ENCODE measurements at places on chromosomes 6 and 20.

GRCh38 chr6:20427856-20428255 is 26.2 kb downstream of the E2F3 start:
- no peak for DNase-seq

DNA sequence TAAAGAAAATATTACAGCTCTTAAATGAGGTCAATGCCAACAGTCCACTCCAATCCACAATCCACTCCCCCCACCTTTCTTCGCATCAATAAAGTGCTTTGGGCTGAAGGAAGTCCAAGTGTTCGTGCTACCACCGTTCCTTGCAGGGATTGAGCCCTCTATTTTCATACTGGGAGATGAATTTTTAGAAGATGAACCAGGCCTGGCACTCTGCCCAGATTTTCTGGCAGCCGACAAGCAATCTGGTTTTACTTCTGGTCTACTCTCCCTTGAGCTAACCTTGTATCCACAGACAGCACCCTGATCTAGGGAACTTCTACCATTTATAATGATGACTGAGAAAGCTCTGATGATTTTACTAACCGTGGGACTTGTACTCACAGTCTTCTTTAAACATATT is 72.3 kb downstream of the BTBD9 start:
- peak; percentile 84 for DNase-seq

DNA sequence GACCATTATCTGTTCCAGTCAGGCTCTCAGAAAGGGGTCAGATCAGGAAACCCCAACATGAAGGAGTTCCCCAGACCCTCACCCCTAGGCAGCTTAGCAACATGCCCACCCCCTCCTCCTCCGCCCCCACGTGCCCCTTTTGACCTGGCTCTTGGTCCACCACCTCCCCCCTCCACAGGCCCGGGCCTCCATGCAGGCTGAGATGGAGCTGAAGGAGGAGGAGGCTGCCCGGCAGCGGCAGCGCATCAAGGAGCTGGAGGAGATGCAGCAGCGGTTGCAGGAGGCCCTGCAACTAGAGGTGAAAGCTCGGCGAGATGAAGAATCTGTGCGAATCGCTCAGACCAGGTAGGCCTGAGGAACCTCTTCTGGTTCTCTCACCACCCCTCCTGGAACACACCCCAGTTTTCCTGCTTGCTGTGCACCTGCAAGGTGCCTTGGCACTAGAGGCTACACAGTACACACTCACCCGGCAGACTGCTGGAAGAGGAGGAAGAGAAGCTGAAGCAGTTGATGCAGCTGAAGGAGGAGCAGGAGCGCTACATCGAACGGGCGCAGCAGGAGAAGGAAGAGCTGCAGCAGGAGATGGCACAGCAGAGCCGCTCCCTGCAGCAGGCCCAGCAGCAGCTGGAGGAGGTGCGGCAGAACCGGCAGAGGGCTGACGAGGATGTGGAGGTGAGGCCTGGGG is 21.9 kb downstream of the DEF6 start:
- no peak for DNase-seq

- no peak for DNase-seq
Measured at GRCh38 chr20:59603781-59604541, at the start of gene PHACTR3. TSS of gene PHACTR3 (plus strand) at chr20:59604540. CDS start at chr20:59605015, 475 bp downstream.

GRCh38 chr6:551829-552350 is 105.0 kb downstream of the HUS1B start:
- no peak for DNase-seq

DNA sequence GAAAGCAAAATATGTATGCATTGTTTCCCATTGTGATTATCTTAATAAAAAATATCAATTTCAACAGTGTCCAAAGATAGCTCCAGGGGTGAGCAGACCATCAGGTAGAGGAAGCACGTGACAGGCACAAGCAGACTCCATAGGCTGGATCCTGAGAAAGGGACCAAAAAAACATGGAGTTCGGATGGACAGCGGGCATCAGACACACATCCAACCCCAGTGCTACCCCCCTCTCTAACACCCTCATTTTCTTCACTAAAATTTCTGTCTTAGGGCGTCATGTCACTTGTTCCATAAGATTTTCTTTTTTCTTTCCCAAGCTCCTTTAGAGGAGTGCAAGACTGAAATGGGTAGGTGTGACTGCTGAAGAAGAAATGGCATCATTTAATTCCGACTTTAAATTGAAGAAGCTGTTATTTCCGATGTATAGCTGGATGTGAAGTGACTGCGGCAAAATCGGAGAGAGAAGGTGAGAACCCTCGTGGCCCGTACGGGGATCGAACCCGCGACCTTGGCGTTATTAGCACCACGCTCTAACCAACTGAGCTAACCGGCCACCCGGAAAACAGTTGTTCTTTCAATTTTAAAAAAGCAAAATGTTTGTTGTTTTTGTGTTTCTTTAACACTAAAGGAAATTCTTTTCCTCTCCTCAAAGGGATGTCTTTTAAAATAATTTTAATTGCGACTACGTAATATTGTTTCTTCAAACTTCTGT is 10.3 kb upstream of the PRSS16 start:
- peak; percentile 18 for DNase-seq

DNA sequence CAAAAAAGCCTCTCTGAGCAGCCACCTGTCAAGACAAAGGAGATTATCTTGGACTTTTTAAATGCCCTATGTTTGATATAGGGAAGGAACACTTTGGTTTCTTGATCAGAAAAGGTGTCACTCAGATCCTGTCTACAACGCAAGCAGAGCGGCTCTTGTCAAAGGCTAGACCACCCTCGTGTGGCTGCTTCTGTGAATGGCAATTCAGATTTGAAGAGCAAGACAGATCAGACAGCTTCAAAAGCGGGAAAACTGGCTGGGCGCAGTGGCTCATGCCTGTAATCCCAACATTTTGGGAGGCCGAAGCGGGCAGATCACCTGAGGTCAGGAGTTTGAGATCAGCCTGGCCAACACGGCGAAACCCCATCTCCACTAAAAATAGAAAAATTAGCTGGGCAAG is 10.1 kb upstream of the NXT1 start:
- DNase-seq = peak; percentile 16

- no peak for DNase-seq
Measured at GRCh38 chr6:150301846-150302519, 66.8 kb upstream of the IYD start.

- DNase-seq = no peak
Measured at GRCh38 chr6:19713984-19714383, 123.2 kb upstream of the ID4 start.

GRCh38 chr6:137661601-137662000 is 167.4 kb upstream of the OLIG3 start:
- DNase-seq = no peak

DNA sequence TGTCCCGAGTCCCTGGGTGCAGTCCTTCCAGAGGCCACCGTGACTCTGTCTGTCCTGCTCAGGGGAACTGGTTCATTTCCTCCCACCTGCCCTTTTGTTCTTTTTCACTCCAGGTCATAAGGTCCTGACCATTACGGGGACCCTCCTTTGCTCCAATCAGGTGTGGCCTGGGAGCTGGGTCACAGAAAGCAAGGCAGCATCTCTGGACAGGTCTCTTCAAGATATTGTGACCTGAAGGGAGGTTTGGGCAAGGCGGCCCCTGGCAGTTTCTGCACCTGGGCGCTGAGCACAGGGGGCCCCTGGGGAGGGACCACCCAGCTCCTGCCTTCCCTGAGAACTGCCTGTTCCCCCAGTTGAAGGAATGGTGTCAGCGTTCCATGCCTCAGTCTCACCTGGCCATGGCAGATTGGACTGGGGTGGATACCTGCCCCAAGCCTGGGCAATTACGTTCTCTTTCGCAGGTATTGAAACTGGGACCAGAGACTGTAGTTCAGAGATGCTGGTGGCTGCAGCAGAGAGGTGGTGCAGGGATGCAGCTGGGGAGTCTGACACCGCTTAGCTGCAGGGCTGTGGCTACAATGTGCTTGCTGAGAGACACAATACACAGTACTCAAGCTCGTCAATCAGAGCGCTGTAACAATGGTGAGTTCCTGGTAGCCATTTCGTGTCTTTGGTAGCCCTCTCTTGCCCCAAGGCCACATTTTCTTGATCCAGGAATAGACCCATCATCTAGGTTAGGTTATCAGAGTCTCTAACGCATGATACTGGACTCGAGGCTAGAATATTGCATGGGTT is 15.6 kb upstream of the NELFCD start:
- no peak for DNase-seq

GRCh38 chr6:155538708-155539390 is 83.2 kb upstream of the NOX3 start:
- no peak for DNase-seq

GRCh38 chr6:167474725-167475124 is 149.8 kb downstream of the TTLL2 start:
- DNase-seq = no peak

DNA sequence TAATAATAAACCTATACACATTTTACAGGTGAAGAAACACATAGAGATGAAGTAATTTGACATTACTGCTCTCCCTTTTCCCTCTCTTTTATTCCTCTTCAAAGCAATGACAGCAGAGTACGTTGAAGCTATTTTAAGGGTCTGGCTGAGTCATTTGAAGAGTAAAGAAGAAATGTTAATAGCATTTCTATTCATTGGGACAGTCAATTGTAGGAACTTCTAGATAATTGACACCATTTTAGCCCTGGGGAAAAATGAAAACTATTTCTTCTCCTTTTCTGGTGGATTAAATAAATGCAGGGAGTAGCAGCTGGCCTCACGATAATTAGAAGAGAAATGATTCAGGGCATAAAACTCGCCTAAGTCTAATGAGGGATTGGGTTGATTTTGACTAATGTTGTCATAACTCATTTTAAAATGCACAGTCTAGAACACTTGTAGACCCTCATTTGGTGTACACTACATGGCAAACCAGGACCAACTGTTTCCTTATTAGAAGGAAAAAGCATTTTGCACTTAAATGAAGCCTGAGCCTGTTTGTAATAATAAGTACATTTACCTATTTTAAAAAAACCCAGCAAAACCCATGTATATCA is 48.1 kb downstream of the RIPOR2 start:
- DNase-seq = peak; percentile 13

DNA sequence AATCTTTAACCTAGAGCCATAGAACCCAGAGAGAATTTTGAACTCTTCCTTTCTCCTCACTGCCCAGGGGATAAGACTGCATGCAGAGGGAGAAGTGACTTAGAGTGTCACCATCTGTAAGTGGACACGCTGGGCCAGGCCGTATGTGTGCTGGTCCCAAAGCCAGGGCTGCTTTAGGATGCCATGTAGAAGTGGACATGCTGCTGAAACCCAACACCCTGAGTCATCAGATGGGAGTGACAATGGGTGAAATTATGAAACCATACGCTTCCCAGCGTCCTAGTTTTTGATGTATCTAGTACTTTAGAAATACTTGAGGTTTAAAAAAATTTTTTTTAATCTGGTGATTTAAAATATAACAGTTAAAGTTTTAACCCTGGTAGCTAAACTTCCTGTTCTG is 191.1 kb downstream of the FNDC1 start:
- DNase-seq = no peak

DNA sequence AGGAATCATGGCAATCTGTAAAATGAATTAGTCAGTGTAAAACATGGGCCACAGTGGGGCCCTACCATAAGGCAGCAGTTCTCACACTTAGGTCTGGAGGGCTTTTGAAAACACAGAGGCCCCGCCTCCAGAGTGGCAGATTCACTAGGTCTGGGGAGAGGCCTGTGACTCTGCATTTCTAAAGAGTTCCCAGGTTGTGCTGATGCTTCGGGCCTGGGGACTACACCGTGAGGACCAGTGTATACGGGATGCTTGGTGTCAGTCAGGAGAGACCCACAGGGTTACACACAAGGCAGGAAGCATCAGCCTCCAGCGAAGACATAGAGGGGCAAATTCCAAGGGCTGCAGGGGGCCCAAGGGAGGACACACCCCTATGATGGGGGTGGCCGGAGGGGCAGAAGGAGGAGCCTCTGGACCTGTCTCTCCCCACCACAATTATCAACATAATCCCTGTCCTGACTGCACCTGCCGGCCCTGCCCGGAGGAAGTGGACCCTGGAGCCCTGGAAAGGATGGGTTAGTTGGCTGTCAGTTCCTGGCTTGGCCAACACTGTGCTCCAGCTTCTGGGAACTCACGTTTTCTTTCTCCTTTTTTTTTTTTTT is 46.7 kb downstream of the FGD2 start:
- DNase-seq = no peak
